ENCODE measurements at places on chromosomes 12 and 14. TPM values are rescaled to one million over a fixed set of nuclear protein-coding genes. Genes with fewer than 3 reads are reported as not detected.

The LIMA1 gene
- 31.2 TPM for total RNA-seq

GRCh38 chr12:85004204-85004603 is 31.9 kb downstream of the TSPAN19 start:
- H3K4me3 ChIP-seq: peak overlapping the region; percentile 42
- DNase-seq: no peak
- no peak overlapping the region for H3K27ac ChIP-seq
- H3K4me1 ChIP-seq: peaks cover 50% of the 10 kb centered on the region

DNA sequence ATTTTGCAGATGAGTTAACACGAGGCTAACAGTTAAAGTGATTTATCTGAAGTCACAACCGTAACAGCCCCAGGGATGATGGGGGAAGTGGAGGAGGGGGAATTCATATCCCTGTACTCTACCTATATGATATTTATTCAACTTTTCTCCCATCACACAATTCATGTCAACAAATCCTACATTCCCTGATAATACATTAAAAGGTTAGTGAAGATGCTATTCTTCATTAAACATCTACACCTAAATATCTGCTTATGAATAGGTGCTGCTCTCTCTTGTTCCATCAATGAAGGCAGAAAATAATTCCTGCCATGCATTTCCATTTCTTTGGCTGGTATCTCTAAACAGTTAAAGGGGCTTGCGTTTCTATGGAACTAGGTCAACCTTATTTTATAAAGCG is 6.8 kb downstream of the YBX3 start:
- no peaks in the 10 kb centered on the region for H3K27me3 ChIP-seq
- no peak for DNase-seq
- peak overlapping the region; percentile 71 for H3K27ac ChIP-seq

DNA sequence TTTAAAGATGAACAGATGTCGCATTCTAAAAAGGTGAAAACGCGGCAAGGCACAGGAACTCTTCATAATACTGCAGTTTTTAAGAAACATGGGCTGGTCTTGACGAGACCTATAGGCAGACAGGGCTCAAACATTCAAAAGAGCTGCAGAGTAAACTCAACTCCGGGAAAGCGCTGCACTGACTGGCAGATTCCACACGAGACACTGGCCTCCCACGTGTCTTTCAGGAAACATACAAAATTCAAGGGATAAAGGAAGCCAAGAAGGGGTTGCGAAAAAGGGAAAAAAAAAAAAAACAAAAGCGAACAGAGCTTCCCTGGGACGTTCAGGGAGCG is 614 bp upstream of the ARF6 start:
- peaks cover 36% of the 10 kb centered on the region for H3K4me1 ChIP-seq
- H3K4me3 ChIP-seq: peak overlapping the region; percentile 96
- H3K36me3 ChIP-seq: peaks cover 18% of the 10 kb centered on the region
- H3K27ac ChIP-seq: peak overlapping the region; percentile 100
- no peak for DNase-seq

GRCh38 chr12:96828169-96828789 is 78.8 kb upstream of the NEDD1 start:
- no peaks in the 10 kb centered on the region for H3K4me1 ChIP-seq
- H3K4me3 ChIP-seq: no peak overlapping the region
- no peak for DNase-seq
- H3K36me3 ChIP-seq: no peaks in the 10 kb centered on the region
- no peak overlapping the region for H3K27ac ChIP-seq

Measured in WTC11 (cell line).